Fibroblast of villous mesenchyme (primary cell): ENCODE measurements at places on chromosomes 4 and X. TPM values are rescaled to one million over a fixed set of nuclear protein-coding genes. Genes with fewer than 3 reads are reported as not detected.
A peak's percentile ranks its signal among the peaks of the same experiment; 100 is the strongest.

GRCh38 chrX:153970357-153971123 lies 1.1 kb downstream of the HCFC1 start:
- DNase-seq, result peak; percentile 77

GRCh38 chr4:137432446-137433311 lies 99.6 kb downstream of the PCDH18 start:
- DNase-seq, result peak; percentile 11

The CLDN2 gene
- total RNA-seq, result not detected in 2 replicates

- peak; percentile 56 for DNase-seq
Measured at GRCh38 chr4:98672583-98673287, 14.3 kb upstream of the TSPAN5 start.

The MAGEA9B gene
- total RNA-seq, result under 0.01 TPM in 1 of 2 replicates, not detected in the other

The ERVMER34-1 gene
- under 0.01 and 0.32 TPM in 2 replicates for total RNA-seq
